ENCODE measurements at places on chromosomes 4 and X. TPM values are rescaled to one million over a fixed set of nuclear protein-coding genes. Genes with fewer than 3 reads are reported as not detected.

TCEAL7 gene
- polyA plus RNA-seq, result 36.7 TPM

CT55 gene
- polyA plus RNA-seq, result 0.29 TPM

- no peak for DNase-seq
Observed at GRCh38 chr4:67744561-67745283, 9.5 kb downstream of the GNRHR start.

ZNF711 gene
- polyA plus RNA-seq, result 82.8 TPM

DNA sequence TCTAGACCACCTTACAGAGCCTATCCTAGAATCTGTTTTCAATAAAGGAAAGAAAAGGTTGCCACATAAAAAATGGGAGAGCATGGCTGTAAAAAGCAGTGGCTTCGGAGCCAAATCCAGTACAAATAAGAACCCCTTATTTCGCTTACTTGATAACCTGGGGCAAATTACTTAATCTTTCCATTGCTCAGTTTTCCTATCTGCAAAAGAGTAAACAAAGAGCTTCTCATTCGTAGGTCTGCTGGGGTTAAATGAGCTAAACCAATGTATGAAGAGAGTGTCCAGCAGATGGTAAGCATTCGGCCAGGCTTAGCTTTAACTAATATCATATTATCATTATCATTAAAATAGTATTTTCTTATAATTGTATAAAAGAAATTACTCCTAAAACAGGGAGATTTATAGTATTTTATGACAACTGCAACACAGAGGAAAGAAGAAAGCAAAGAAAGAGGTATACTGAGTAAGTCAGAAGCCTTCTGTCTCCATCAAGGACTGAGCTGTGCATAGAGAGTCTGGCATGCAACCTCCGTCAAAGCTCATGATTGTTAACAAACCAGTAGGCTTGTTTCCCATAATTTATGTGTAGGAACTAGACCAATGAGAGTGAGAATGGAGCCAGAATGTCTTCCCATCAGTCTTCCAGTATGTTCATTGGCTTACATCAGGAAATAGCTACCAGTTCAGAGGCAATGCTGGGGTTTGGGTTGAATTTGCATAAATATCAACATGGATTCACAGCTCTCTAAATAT lies 364.9 kb downstream of the UNC5C start:
- no peak for DNase-seq

DNA sequence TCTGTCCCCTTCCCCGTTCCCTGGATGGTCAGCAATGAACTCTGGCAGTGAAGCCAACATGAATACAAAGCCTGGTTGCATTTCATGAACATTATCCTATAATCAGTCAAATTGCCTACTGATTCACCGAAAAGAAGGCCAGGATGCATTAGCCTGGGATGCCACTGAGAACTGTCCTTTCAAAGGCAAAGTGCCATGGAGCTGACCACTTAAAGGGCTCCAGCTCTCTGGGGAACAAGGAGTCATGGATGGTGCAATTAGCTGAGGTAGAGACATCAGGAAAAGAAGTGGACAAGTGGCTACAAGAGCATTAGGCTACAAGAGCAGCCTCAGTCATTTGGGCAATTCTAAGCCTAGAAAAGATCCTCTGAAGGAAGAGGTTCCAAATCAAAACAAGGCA lies 69.0 kb downstream of the PARM1 start:
- DNase-seq, result no peak

DNA sequence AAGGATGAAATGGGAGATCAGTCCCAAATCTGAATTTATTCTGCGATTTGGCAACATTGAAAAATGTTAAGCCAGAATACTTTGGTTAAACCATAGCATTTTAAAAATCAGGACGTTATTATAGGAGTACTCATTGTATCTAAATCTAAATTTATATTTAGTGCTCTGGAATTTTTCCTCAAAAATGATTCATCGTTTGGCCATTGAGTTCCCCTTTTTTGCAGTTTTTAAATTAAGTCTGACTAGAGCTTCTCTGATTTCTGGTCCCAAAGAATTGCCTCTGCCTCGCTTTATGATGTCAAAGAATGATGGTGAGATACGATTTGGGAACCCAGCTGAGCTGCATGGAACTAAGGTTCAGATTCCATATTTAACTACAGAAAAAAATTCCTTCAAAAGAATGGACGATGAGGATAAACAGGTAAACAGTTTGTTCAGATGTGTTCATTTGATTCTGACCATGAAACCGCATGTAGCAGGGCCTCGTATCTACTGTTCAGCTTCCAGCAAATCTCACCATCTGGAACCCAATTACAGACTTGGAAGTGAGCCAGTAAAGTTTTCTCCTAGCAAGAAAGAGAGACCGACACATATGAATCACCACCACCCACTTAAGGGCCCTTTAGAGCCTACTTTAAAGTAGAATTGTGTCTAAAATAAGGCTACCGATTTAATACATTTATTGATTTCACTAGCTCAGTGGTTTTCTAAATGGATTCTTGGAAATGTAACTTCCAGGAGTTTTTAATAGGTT lies 75.6 kb downstream of the REPS2 start:
- no peak for DNase-seq

GRCh38 chr4:124640022-124640730 lies 72.4 kb downstream of the ANKRD50 start:
- DNase-seq, result no peak

Data from right renal cortex interstitium (tissue), 3 donors.